GM03348 (cell line): ENCODE measurements at places on chromosomes 5 and 9.

DNA sequence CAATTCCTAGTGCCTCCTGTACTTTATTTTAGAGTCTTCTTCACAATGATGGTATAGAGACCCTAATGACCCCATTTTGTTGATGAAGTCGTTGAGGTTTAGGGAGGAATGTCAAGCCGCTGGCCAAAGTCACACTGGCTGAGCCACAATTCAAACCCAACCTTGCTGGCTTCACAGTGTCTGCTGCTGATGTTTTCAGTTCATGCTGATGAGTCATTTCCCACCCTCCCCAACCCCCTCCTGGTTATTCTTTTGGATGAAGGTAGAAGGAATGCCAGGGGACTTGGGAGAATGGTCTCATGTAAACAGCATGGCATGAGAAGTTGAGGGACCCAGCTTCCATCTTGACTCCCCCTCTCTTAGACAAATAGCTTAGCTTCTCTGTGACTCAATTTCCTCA lies 68.6 kb downstream of the TMEM252 start:
- no peak for DNase-seq

DNA sequence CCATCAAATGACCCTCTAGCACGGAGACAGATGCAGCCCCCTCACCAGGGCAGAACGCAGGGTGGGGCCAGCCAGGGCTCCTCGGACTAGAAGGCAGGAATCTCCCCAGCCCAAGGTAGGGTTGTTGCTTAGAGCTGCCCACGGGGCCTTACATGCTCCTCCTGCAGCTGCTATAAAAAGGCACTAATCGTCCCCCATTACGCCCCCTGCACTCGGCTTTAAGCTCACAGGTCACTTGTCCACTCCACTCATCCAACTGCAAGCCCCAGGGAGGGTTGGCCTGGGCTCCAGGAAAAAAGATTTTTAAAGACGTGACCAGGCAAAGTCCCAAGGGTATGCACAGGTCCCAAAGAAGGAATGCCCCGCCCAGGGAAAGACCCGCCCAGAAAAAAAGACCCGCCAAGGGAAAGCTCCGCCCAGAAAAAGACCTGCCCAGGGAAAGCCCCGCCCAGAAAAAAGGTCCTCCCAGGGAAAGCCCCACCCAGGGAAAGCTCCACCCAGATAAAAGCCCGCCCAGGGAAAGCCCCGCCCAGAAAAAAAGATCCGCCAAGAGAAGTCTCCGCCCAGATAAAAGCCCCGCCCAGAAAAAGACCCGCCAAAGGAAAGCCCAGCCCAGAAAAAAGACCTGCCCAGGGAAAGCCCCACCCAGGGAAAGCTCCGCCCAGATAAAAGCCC lies 11.1 kb downstream of the GRIN1 start:
- DNase-seq: no peak

- DNase-seq: peak; percentile 73
These were observed 19.2 kb downstream of the MARCHF3 start for GRCh38 chr5:127011153-127011552.

- no peak for DNase-seq
These were observed 127.1 kb downstream of the LHFPL2 start for GRCh38 chr5:78521455-78521854.

DNA sequence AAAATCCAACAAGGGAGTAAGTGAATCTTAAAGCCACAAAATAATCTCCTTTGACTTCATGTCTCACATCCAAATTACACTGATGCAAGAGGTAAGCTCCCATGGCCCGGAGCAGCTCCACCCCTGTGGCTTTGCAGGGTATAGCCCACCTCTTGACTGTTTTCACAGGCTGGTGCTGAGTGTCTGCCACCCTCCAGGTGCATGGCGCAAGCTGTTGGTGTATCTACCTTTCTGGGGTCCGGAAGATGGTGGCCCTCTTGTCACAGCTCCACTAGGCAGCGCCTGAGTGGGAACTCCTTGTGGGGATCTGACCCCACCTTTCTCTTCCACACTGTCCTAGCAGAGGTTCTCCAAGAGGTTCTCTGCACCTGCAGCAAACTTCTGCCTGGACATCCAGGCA lies 1051.1 kb upstream of the CDH6 start:
- DNase-seq: no peak

- no peak for DNase-seq
These were observed 24.0 kb upstream of the RNF130 start for GRCh38 chr5:180095545-180095944.

DNA sequence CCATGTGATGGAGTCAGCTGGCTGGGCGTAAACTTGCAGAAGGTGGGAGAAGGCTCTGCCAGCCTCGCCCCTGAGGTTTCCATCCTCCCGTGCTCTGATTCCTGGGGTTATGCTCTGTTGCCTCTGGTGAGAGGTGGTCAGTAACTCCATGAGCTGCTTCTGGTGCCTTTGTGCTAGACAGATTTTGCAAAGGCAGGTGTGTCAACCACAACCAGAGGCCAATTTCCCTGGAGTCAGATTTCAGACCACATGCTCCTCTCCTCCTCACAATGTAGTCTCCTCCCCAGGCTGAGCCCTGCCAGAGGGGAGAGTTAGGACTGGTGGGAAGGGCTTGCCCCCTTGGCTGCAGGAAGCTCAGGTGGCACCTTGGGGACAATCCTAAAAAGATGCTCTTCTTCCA lies 38.8 kb upstream of the TENT4A start:
- DNase-seq: no peak
